Activated CD4-positive, alpha-beta T cell treated with anti-CD3 and anti-CD28 coated beads, Interleukin-2, Interleukin-6, amounts not matched to agents 100 ng/mL and 50 ng/mL, durations not matched to agents 16 hours and 8 hours (primary cell): ENCODE measurements at places on chromosomes 6 and 20.

DNA sequence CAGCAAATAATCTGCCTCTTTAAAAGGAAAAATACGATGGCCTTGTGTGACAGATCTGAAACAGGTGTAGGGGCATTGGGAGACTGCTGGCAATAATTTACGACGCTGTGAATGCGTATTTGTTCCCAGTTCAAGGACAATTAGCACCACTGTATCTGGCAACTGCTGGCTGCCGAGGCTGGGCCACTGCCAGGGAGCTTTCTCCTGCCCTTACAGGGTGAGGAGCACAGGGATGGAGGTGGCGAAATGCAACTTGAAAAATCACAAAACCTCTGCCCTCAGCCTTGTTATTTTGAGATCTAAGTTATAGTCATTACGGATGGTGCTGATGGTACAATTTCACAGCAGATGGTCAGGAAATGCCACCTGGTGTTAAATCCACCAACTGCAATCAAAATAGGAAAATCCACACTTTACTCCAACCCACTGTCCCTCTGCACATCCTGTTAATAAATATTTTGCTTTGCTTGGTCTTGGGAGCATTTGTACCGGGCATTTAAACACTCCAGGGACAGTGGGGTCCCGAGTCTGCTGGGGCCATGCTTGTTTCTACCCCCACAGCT lies 6.4 kb downstream of the MYLK4 start:
- DNase-seq: no peak

- DNase-seq: no peak
Measured at GRCh38 chr20:54340667-54341081, 132.8 kb downstream of the PFDN4 start.

DNA sequence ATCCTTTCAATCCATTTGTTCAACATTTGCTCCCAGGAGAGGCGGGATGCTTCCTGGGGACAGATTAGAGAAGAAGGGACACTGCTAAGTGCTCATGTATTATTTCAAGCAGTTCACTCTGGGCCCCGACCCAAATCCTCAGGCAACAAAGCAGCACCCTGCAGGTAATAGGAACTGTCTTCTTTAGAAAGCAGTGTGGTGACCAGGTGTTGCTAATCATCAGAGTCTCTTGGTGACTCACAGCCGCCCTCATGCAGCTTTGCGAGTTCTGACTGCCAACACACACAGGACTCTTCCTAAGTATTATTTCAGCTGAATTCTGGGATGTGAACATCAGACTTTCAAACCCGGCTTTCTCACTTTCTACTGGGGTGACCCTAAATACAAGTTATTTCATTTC lies 356.4 kb downstream of the PRKN start:
- no peak for DNase-seq

GRCh38 chr6:63295553-63296194 lies 24.1 kb downstream of the LGSN start:
- no peak for DNase-seq

DNA sequence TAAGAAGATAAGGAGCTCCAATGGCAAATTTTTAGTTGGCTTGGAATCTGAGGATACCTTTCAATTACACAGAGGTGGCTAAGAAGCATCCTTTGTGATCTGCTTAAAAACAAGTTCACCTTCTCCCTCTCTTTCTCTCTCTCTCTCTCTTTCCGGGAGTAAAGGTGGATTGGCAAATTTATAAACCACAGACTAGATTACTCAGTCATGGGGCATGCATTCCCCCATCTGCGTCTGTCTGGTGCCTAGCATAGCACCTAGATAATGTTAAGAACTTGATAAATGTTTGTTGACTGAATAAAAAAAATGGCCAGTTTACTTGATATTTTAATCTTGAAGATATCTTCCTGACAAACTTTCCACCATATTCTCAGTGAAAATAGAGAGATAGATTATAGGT lies 312.3 kb downstream of the CDC5L start:
- no peak for DNase-seq

DNA sequence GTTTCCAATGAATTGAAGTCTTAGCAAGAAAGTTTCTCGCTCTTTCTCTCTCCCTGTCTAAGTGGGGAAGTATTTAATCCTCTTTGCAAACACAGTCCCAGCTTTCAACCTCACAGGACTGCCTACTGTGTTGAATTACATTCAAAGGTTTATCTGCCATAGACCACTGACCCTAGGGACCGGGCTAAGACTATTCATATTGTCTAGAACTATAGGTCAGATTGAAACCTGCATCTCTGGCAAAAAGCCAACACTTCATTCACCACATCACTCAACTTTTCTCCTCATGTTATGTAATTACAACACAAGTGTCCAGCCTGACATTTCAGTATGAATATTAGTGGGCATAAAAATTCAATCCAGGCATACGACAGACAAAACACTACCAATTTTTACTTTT lies 314.7 kb upstream of the RSPO3 start:
- DNase-seq: no peak

DNA sequence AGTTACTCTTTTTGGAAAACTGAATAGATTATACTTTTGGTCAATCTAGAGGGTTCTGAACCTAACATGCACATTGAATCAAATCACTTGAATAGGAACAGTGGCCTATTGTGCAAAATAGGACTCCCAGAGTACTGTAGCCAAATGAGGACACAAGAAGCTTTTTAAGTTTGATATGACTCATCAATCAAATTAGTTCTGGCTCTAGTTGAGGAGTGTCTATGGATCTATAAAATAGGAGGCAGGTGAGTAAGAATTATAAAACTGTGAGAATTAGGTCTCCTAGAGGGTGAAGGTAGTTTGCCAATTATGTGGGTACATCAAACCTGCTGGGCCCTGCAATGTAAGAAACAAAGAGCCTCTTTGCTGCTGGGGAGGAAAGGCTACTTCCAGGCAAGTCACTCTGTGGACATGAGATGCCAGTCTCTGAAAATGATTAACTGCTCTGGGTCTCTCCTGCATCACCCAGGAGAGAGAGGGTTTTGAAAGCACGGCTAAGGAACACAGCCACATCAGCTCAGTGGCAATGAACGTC lies 112.3 kb downstream of the RCAN2 start:
- DNase-seq: no peak

DNA sequence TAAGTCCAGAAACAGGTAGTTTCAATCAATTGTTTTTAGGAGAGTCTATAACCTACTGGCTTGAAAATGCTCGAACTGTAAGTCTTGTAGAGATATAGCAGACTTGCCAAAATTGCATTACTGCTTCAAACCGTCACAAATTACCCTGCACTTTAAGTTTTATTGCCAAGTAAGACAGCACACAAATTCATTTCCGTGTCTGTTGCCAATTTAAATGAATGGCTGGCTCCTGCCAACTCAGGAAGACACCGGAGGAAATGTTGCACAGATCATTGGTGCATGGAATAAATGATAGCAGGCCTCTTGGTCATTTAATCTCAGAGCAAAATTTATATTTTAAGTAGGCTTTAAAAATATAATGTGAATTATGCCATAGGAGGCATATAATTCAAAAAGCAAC lies 438.1 kb downstream of the HACE1 start:
- no peak for DNase-seq

DNA sequence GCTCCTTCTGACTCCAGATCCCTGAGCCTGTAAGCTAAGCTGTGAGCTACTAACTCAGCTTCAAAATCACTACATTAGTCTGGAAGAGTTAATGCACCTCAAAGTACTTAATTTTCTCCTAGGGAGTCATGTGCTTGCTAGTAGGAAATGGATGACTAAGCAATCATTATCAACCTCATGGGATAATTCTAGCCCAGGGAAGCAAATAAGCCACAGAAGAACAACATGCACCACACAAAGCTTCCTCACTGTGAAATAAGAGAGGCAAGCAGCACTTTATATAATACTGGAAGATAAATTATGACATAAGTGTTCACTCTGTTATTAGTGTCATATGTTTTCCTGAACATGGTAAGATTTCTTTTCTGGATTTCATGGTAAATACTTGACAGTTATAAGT lies 57.9 kb upstream of the RCAN2 start:
- no peak for DNase-seq

DNA sequence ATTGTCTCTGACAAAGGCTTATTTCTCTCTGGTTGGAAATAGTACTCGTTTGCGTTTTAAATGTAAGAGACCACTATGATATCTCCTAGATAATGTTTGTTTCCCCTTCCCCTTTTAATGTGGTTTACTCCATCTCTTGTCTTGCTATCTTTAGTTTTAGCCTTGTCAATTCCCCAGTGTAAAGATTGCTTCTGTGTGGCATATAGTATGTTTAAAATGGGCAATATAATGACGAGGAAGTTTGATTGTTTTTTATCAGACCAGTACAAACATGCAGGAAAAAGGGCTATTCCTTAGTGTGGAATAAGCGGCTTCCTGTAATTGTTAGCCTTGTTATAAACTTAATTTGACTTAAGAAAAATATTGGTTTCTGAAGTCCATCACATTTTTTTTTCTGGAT lies 3.1 kb downstream of the QKI start:
- DNase-seq: no peak

GRCh38 chr20:52379723-52380336 lies 188.3 kb upstream of the ZFP64 start:
- peak; percentile 35 for DNase-seq

GRCh38 chr6:126341126-126341525 lies 1.2 kb downstream of the CENPW start:
- DNase-seq: no peak

- DNase-seq: no peak
Measured at GRCh38 chr6:107533415-107534059, 43.6 kb downstream of the SOBP start.

GRCh38 chr20:1894471-1894950 lies 696 bp upstream of the SIRPA start:
- no peak for DNase-seq

DNA sequence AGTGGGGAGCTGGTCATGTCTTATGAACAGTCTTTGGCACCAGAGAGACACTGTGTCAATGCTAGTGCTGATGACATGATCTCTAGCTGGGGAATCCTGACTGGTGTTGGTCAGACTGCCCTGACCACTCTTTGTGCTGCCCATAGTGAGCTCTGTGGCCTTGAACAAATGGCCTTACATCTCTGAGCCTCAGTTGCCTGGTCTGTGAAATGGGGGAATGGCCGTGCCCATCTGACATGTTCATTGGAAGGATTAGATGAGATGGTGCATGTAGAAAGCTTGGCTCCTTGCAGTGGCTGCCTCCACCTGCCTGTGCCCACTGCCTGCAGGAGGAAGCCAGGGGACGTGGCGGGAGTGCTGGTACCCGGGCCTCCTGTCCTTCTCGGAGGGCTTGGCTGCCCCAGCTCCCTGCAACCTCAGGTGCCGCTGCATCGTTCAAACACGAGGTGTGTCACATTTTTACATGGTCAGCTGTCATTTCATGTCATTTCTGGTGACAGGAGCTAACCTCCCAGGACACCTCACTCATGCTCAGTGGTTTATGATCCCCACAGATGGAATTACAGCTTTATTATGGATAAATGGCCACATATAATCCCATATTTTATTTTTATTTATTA lies 45.8 kb downstream of the ANKRD60 start:
- DNase-seq: no peak

GRCh38 chr6:113824411-113824810 lies 32.7 kb upstream of the MARCKS start:
- DNase-seq: no peak

DNA sequence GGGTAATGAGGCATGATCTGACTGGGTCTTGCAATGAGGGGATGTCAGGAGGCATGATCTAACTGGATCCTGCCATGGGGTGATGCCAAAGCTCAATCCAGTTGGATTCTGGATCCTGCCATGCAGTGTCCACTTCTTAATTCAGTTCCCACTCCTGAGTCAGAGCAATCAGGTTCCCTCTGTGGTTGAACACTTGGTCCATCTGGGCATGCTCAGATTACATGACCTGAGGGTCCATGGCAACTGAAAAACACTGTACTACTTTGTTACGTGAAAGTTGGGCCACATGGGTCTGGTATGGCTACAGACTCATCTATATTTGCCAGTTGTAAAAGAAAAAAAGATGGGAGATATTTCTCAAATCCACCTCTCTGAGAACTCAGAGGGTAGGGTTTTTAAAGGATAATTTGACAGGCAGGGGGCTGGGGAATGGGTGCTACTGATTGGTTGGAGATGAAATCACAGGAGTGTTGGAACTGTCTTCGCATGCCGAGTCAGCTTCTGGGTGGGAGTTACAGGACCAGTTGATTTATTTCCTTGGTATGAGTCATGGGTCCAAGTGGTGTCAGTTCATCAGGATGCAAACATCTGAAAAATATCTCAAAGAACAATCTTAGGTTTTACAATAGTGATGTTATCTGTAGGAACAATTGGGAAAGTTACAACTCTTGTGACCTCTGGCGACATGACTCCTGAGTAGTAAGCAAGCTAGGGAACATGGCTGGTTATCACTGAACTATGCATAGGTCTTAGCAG lies 21.6 kb downstream of the C6orf163 start:
- no peak for DNase-seq

DNA sequence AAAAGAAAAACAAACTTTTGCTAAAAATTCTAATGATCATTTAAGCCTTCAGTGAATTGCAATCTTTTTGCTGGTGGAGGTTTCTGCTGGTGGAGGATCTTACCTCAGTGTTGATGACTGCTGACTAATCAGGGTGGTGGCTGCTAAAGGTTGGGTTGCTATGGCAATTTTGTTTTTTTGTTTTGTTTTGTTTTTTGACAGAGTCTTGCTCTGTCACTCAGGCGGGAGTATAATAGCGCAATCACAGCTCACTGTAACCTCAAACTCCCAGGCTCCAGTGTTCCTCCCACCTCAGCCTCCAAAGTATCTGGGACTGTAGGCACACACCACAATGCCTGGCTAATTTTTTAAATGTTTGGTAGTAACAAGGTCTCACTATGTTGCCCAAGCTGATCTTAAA lies 94.7 kb downstream of the ANKRD6 start:
- DNase-seq: peak; percentile 15

- no peak for DNase-seq
Measured at GRCh38 chr6:139308936-139309603, 17.3 kb upstream of the TXLNB start.

DNA sequence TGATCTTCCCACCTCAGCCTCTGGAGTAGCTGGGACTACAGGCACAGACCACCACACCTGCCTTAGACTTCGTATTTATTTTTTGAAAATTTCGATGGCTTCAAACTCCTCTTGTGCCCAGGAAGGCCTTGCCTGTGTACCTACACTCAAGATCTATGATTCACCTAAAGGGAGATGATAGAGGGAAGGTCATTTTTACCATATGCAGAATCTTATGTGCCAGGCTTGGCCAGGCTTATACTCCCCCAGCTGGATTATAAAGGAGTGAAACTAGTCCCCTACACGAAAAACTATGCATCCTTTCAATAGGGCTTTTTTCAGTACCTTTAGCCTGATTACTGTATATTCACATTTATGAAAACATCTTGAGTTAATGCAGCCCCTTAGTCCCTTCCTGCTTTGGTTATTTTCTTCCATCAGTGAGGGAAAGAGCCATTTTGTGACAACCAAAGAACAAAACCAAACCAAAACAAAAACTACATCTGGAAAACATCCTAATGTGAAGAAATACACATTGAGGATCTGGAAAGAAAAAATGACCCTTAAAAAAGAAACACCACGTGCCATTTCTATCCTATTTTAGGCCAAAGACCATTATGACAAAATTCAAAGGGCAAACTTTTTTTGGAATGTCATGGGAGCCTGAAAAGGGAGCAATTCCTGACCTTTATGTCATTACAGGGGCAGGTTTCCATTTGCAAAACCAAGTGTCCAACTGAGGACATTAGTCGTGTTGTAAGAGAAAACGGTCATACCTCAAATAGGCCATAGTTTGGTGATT lies 34.7 kb downstream of the RIPOR2 start:
- no peak for DNase-seq
